ENCODE measurements at places on chromosomes 6 and 20. TPM values are rescaled to one million over a fixed set of nuclear protein-coding genes. Genes with fewer than 3 reads are reported as not detected.

DNA sequence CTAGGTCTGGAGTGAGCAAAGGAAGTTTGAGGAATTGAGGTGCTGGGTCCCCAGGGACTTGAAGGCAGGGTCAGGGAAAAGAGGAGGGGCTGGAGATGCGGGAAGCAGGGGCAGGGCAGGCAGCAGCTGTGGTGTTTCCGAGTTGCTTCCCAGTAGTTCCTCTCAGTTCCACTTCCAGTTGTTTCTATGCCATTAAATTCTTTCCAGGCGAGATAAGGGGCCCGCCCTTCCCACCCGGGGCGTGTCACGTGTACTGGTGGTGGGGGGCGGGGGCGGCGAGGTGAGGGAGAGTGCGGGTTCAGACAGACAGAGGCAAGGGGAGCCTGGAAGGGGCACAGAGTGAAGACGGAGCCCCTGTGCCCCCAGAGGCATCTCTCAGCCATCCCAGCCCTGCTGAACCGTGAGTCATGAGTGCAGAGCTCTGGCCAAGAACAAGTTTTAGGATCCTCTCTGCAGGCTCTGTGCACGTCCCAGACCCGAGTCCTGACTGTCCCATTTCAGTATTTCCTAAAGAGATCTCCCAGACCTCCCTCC is 977 bp downstream of the TNXB start:
- DNase-seq = peak; percentile 61

DNA sequence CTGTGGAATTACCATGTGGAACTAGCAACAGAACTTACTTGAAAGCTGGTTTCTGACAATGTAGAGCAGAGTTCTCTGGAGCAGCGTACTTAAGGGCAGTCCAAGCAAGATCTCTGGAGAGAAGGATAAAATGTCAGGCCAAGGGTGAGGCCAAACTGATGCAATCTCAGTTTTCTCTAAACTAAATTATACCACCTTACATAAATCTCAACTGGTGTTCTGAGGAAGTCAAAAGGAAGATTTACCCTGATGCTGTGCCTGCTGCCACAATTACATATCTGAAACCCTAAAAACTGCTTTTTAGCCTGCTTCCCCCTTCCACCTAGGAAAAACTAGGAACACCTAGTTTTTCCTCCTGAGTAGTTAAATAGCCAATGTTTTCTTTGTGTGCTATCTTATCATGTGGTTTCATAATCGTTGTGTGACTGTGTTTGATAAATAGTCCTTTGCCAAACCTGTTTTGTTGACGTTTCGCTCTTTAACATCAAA is 28.1 kb downstream of the NCOA7 start:
- DNase-seq = no peak

Gene BRD2
- 82.1 TPM for total RNA-seq

Gene PTCRA
- not detected for total RNA-seq

All from RPMI7951 (cell line).